Fibroblast of lung (primary cell): ENCODE measurements at places on chromosomes 3 and 15.

DNA sequence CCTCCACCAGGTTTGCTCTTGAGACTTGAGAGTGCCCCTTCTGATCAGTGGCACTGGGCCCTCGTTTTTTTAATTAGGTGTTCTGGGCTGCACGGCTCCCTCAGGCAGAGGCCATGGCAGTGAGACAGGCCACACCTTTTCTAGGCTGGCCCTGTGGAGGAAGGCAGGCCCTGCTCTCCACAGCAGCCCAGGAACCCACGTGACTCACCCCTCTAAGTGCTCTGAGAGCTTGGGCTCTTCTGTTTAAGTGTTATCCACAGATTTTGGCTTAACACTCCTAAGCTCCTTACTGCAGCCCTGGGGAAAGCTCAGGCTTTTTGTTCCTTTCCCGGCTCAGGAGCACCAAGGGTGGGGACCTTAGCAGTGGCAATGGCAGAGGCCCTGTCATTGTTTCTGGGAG is 463.2 kb upstream of the GBE1 start:
- no peak for DNase-seq

GRCh38 chr3:9123840-9124239 is 125.6 kb downstream of the SRGAP3 start:
- DNase-seq, result no peak

- no peak for DNase-seq
Observed at GRCh38 chr15:90955624-90956273, 1.1 kb downstream of the RCCD1 start.

DNA sequence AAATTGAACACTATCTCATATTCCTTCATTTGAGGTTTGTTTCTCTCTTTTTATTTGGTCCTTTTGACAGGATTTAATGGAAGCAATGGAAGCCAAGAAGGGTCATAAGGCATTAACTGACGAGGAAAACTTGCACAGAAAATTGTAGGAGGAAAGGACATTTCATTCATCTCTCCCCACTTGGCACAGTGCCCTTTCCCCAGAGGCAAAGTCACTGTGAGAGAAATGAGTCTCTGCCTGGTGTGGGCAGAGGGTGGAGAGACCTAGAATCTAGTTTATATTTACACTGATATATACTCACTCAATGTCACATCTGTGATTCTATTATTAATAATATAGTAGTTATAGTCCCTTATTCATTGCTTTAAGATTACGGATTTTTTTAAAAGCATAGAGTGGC is 324.6 kb upstream of the IL12A start:
- DNase-seq, result no peak
